ENCODE measurements at places on chromosomes 4 and X.

- DNase-seq: no peak
Measured at GRCh38 chr4:36286481-36286871, 5.1 kb downstream of the DTHD1 start.

DNA sequence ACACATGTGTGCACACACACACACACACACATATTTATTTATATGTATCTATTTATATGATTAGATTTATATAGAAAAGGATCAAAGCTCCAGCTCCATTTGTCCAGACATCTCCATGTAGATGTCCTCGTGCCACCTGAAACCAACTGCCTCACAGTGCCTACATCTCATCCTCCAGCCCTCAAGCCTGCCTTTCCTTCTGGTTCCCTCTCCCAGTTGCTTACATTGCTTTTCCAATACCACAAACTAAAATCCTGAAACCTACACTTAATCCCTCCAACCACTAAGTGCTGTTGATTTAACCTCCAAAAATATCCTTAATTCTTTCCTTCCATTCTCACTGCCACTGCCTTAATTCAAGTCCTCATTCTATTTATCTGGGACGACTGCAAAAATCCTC lies 51.4 kb downstream of the STBD1 start:
- no peak for DNase-seq

GRCh38 chrX:43592597-43592996 lies 63.5 kb upstream of the MAOA start:
- DNase-seq: no peak

GRCh38 chr4:159293811-159294515 lies 191.1 kb downstream of the RAPGEF2 start:
- no peak for DNase-seq

- DNase-seq: no peak
Measured at GRCh38 chr4:88297212-88297516, 12.8 kb upstream of the PPM1K start.

DNA sequence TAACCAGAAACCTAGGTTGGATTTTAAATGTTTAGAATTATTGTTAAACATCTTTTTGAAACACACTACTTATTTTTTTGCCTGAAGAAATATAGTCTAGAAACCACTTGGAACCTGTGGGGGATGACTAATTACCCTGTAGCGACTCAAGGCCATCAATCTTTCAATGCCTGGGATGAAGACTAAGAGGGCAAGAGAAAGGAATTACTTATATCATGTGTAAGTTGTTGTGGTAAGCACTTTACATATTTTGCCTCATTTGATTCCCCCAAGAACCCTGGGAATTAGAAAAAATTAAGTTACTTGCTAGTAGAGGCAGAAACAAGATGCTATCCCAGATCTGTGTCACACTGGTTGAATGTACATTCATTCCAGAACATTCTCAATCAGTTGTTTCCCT lies 170.9 kb upstream of the GRIA3 start:
- DNase-seq: no peak

- no peak for DNase-seq
Measured at GRCh38 chr4:77802402-77802801, 16.8 kb downstream of the CNOT6L start.

DNA sequence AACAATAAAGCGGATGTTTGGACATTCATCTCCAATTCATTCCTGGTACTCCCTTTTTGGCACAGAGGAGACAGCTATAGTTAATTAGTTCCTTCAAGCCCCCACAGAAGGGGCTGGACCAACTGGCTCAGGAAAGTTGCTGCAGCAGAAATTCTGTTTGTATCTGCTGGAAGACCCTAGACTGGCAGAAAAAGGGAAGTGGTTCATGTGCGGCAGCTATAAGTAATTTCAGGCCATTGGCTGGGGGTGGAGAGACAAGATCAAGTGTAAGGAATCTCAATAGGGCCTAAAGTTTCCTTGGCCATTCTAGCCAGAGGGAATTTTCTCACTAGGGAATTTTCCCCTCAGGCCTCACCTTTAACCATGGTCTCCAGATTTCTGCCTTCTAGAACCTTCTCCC lies 89.9 kb upstream of the DHX15 start:
- DNase-seq: no peak

DNA sequence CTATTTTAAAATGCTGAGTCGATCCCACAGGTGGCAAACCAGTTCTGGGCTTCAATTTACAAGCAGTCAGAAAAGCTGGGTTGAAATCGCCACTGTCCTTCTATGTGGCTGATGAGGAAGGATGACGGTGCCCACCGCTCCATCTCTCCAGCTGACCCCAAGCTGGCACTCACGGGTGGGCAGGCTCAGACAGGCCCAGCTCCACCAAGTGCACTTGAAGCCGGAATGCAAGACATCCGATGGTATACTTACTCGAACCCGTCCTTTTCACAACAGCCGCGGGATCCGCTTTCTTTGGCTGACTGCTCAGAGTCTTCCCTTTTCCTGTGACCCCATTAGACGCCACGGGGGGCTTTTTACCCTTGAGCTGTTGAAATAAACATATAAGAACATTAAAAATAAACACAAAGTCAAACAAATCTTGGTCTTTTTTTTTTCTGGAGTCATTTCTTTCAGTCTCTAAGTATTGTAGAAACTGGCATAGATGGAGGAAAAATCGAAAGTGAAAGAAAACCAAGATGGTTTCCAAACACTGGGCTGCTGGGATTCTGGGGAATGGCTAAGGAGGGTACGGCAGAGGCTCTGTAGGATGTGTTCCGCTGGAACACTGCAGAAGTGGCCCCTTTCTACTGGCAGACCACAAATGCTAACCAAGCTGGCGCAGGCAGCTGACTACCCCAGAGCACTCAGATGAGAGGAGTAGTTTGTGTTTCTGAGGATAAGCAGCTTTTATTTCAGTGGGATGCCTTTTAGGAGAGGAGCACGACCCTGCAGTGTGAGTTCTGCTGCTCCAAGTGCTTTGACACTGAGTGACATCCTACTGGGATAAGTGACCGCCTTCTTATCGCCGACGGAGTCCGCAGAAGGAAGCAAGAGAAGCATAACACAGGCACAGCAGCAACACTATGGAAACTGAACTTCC lies 160.9 kb downstream of the AFAP1 start:
- DNase-seq: no peak

- no peak for DNase-seq
Measured at GRCh38 chrX:72054779-72055489, 76.8 kb downstream of the RTL5 start.

GRCh38 chr4:61443813-61444510 lies 243.8 kb downstream of the ADGRL3 start:
- no peak for DNase-seq

GRCh38 chrX:85111347-85111746 lies 107.7 kb downstream of the APOOL start:
- DNase-seq: no peak

GRCh38 chr4:54614149-54614548 lies 43.6 kb upstream of the KIT start:
- no peak for DNase-seq

GRCh38 chrX:51332188-51332942 lies at the start of gene NUDT10:
TSS of gene NUDT10 (plus strand) at chrX:51332822. CDS start at chrX:51332966, 144 bp downstream.
- peak; percentile 51 for DNase-seq

GRCh38 chr4:38499101-38499500 lies 164.9 kb upstream of the KLF3 start:
- no peak for DNase-seq

GRCh38 chr4:173514641-173515217 lies 15.3 kb downstream of the HAND2 start:
- no peak for DNase-seq

DNA sequence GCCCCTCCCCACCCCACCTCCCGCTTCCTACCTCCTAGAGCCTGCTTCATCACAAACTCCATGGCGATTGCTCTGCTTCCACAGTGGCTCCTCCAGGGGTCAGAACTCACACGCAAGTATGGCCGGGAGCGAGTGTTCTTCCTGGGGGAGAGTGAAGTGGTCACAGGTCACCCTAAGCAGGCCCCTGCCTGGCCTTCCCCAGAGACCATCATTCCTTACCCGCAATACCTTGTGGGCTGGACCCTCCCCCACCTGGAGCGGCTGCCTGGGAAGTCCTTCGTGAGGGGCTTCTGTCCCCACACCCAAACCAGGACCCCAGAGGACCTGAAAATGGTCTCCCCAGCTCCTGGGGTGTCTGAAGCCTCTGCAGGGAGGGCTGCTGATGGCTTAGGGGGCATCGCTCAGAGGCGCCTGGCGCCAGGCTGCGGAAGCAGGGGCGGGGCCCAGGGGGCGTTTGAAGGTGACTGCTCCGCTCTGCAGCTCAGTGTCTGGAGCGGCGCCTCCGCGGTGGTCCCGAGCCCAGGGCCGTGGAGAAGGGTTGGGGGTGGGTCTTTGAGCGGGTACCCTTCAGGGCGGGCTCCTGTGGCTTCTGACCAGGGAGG lies 1.4 kb downstream of the CPLX1 start:
- no peak for DNase-seq

- no peak for DNase-seq
Measured at GRCh38 chr4:172865103-172865502, 303.5 kb upstream of the GALNT7 start.

DNA sequence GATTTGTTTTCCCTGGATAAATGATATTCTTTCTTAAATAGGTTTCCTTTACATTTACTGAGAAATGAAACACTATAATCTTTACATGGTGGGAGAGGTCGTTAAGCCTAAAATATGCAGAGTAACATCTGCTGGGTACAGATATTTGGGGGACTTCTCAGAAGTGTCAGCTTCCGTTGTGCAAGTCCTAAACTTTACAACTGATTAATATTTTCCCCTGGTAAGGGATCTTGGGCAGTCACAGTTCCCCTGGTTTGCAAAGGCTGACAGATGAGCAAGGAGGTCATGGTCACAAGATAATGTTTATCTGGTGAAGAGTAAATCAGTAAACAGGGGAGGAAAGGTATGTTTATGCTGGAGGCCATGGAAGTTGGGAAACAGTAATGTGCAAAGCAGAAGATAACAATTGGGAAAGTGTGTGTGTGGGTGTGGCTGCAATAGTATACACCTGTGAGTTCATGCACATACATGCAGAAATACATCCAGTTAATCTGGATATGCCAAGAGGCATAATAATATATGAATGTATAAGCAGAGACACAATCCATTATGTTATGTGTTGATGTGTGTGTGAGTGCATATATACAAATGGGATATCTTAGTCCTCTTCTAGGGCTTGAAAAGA lies 508.2 kb upstream of the FAM241A start:
- DNase-seq: no peak

DNA sequence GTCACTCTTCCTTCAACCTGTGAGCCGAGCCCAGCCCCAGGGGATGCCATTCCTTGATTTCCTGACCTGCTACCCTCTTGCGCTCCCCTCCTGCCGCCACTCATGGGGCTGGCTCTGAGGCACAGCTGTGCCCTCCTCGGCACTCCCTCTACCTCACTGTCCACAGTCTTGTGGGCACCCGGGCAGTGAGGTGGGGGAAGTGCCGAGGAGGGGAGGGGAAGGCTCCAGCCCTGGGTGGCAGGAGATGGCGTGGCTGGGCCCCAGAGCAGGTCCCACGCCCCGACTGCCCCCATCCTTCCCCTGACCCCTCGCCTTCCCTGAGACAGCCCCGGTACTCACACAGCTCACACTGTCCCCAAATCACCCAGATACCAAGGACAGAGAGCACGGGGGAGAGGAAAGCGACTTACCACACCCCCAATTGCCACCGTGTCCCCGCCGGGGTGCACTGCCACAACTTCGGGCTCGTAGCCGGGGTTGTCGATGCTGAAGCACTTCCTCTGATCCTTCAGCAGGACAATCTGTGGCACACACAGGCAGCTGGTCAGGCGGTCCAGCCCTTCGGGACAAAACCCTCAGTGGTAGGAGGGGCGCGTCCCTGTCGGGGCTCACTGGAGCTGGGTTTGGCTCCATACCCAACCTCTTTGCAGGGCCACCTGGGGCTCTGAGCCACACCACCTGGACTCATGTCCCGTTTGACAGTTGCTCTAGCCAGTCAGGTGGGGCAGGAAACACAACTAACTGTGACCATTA lies 37.9 kb downstream of the WDR1 start:
- DNase-seq: no peak

GRCh38 chrX:103688946-103689345 lies 2.4 kb upstream of the MORF4L2 start:
- no peak for DNase-seq

DNA sequence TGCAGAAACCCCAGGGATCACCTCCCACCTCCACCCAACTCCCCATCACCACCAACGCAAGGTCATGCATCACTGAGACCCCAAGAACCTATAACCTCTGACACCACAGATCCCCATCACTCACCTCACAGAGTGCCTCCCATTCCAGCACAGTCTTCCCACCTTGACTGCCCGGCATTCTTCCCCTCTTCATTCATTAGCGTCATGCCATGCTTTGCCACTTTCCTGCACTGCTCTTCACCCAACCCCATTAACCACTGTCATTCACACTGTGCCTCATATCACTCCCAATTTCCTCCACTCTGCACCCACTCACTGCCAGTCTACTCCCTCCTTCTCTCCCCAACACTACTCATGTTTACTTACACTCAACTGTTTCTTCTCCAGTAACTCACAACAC lies 30.6 kb downstream of the ZNF182 start:
- DNase-seq: no peak

- DNase-seq: peak; percentile 1
Measured at GRCh38 chr4:150828159-150828558, 186.9 kb downstream of the LRBA start.

- no peak for DNase-seq
Measured at GRCh38 chrX:135556055-135556454, 35.6 kb downstream of the INTS6L start.

DNA sequence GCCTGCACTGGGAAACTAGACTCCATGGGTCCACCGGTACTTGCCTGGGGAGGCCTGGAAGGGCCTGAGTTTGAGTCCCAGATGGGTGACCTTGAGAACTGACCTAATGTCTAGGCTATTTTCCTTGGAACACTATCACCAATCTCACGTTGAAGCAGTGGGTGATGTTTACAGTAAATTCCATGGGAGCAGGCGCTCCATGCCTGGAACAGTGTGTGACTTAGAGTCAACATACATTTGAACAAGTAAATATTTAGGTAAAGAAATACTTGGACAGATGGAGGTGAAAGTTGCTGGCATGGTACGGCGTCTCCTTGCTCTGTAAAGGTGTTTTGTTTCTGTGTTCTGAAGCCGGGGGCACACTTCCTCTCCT lies 47.5 kb downstream of the TBC1D14 start:
- no peak for DNase-seq
